Globus pallidus (tissue), 1 donor: ENCODE measurements at places on chromosomes 1 and 21.

DNA sequence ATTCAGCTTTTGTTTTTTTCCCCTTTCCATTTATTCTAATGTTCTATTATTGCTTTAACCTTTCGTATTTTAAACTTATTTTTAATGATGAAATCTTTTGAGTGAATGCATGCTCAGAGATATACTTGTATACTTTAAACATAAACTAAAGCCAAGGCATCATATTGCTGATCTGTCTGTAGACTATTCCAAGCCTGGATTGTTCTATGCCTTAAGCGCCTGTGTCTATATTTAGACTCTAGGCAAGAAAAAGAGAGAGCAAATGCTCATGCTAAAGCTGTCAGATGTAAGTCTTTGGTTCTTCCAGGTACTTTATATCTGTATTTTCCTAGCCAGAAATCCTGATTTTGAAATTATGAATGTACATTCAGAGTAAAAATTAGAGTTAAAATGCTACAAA, 14.4 kb downstream of the SH3GLB1 start:
- DNase-seq, result no peak

GRCh38 chr1:164618202-164618564, 59.2 kb downstream of the PBX1 start:
- no peak for DNase-seq

DNA sequence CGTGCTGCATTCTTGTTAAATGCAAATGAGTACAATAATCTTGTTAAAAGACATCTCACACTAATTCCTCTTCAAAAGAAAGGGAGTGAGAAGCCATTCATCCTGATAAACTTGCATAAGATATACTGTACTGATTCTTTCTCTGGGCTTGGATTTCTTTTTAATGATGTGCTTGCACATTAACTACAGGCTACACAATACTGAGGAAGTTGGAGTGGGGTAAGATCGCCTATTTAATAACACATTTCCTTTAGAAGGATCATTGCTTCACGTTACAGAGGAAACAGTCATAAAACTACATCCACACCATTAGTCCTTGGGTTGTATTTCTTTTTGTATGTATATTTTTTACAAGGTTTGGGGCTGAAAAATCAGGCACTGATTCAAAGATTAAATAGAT, 36.6 kb downstream of the NRIP1 start:
- no peak for DNase-seq

- DNase-seq, result peak; percentile 15
Measured at GRCh38 chr1:116268211-116268610, 104.8 kb upstream of the ATP1A1 start.

DNA sequence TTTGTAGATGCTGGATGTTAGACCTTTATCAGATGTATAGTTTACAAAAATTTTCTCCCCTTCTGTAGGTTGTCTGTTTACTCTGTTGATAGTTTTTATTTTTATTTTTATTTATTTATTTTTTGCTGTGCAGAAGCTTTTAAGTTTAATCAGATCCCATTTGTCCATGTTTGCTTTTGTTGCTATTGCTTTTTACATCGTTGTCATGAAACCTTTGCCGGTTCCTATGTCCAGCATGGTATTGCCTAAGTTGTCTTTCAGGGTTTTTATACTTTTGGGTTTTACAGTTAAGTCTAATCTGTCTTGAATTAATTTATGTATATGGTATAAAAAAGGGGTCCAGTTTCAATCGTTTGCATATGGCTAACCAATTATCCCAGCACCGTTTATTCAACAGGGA, 819.5 kb downstream of the KCNT2 start:
- no peak for DNase-seq

DNA sequence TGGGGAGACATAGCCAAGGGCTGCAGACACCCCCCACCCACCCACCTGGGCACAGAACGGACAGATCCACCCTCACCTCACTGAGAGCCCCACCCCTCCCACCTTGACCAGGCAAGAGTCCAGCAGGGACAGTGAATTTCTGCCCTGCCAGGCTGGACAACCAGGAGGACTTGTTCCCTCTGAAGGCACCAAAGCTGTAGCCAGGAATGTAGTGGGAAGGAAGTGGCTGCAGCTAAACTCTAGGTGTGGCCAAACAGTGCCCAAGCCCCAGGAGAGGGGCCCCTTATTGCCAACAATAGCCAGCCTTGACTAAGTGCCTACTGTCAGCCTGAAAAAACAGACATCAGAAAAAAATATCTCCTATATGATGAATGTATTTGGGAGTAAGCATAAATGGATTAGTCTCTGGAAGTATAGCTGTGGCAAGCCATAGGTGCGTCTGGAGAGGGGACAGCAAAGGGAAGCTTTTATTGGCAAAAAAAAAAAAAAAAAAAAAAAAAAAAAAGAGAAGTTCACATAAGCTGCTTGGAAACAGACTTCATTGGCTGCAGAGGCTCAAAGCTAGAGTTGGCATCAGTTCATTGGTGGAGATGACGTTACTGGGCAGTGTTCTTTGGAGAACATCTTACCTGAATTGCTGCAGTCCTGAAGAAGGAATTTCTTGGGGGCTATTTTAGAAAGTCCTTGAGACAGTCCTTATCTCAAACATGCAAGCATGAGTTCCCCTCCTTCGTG, 64.1 kb upstream of the TMEM51 start:
- DNase-seq, result no peak

GRCh38 chr1:39213511-39214002, 9.1 kb downstream of the MACF1 start:
- DNase-seq, result no peak

DNA sequence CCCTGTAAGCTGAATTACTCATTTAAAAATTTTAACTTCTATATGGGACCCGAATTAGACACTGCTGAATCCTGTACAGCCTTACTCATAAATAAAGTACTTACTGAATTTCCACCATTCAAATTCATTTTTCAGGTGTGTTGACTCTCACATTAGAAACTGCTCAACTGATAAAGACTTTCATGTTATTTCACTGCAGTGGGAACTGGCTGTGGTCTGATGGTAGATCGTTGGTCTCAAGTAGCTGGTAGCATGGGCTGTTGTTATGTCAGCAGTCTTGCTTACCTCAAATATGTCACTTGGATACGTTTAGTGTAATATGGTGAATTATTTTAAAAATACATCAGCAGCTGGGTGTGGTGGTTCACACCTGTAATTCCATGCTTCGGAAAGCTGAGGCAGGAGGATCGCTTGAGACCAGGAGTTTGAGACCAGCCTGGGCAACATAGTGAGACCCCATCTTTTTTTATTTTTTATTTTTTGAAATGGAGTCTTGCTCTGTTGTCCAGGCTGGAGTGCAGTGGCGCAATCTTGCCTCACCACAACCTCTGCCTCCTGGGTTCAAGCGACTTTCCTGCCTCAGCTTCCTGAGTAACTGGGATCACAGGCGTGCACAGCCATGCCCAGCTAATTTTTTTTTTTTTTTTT, 10.4 kb downstream of the DEGS1 start:
- DNase-seq, result no peak

- peak; percentile 63 for DNase-seq
Measured at GRCh38 chr1:116311756-116312680, 61.0 kb upstream of the ATP1A1 start.

DNA sequence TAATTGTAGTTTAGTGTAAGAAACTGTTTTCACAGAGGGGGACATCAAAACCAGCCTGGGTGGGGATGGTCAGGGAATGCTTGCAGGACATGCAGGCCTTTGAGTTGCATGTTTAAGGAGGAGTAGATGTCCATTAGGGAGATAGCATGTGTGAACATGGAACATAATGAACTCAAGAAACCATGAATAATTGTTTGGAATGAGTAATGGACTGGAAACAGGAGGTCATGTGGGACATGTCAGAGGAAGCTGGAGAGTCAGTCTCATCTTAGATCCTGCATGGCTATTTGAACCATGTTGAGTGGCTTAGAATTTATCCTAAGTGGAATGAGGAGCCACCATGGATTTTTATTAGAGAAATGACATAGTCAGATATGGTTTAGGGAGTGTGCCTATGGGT, 86.4 kb downstream of the RPE65 start:
- DNase-seq, result no peak

GRCh38 chr1:1293263-1294249, 13.3 kb downstream of the SCNN1D start:
- no peak for DNase-seq

GRCh38 chr1:94273111-94273510, 35.7 kb upstream of the ARHGAP29 start:
- DNase-seq, result no peak

GRCh38 chr1:154620751-154621150, 12.8 kb upstream of the ADAR start:
- DNase-seq, result no peak

GRCh38 chr1:198003468-198003867, 86.3 kb downstream of the LHX9 start:
- no peak for DNase-seq

GRCh38 chr1:207288315-207288714, 33.2 kb upstream of the CD55 start:
- no peak for DNase-seq

DNA sequence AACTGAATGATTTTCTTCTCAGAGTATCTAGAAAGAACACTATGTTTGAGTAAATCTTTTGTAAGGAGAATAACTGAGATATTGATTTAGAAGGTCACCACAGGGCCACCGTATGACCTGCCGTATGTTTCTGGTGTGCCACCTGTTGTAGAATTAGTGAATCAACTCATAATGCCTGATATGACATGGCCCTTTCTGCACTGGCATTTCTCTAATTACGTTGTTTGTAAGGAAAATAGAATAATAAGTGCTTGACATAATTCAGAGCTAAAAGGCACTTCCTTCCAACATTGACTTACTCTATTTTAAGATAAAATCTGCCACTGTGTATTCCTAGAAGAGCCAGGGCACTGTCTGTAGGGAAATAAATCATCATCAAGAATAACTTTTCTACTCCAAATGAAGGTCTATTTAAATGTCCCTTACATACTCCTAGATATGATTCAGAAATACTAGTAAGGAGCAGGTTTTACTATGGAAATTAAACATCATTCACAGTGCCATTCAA, 101.7 kb downstream of the PHTF1 start:
- DNase-seq, result no peak

DNA sequence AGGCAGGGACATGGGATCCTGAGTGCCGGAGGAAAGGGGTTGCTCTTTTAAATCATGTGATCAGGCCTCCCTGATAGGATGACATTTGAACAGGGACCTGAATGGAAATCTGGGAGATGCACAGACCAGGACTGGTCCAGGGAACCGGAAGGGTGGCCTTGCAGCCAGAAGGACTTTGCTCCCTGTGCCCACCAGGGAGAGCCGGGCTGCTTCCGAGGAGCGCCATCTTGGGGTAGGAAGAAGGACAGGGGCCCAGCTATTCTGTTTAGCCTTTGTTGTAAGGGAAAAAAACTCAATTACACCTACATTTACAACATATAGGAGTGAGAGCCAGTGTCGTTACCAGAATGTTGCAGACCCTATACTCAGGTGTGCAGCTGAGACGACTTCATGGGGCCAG, 5.5 kb downstream of the KLHDC7A start:
- DNase-seq, result no peak

DNA sequence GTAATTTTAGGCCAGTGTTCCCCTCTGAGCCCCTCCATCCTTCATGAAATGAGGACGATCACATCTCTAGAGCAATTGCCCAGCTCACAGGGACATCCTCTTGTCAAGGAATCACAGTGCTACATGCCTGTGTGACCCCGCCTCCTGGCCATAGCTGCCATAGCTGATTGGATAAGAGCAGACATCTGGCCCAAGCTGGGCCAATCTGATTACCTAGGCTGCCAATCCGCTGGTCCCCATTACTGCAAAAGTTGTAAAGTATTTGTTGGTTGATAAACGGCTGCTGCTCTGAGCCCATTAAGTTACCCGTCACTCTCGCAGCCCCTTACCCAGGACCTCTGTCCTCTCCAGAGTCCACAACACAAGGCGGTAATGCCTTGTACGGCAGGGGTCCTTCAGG, 8.3 kb downstream of the NT5C1A start:
- no peak for DNase-seq

- DNase-seq, result no peak
Measured at GRCh38 chr21:18931237-18931636, 527.7 kb upstream of the TMPRSS15 start.

GRCh38 chr1:74681449-74681848, 7.9 kb upstream of the ERICH3 start:
- DNase-seq, result no peak

GRCh38 chr1:233516732-233517131, 97.2 kb upstream of the KCNK1 start:
- DNase-seq, result no peak
